Left ventricle myocardium inferior (tissue), 1 donor: ENCODE measurements at places on chromosomes 1 and 21.

DNA sequence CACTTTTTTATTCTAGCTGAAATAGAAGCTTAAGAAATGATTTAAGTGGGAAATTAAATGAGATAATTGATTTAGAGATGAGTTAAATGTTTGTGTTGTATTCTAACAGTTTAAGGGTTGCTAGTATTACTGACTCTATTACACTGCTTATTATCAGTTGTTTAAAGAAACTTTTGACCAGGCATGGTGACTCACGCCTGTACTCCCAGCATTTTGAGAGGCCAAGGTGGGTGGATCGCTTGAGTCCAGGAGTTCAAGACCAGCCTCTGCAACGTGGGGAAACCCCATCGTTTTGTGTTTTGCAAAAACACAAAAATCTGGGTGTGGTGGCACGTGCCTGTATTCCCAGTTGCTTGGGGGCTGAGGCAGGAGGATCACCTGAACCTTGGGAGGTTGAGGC, 14.2 kb downstream of the CLIC4 start:
- DNase-seq: no peak

DNA sequence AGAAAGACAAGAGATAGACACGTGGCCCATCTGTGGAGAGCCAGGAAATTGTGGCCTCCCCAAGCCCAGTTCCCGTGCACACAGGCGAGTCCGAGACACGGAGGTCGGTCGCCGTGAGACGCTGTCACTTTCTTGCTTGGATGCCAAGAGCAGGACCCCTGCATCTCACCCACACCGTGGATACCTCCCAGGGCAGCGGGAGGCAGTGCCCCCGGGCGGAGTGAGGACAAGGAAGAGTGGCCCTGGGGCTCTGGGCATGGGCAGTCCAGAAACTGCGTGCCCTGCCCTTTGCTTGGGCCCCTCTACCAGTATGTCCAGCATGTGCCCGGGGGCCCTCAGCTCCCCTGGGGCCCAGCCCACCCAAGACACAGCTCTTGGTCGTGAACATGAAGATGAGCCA, 24.7 kb upstream of the ARHGEF16 start:
- DNase-seq: no peak

DNA sequence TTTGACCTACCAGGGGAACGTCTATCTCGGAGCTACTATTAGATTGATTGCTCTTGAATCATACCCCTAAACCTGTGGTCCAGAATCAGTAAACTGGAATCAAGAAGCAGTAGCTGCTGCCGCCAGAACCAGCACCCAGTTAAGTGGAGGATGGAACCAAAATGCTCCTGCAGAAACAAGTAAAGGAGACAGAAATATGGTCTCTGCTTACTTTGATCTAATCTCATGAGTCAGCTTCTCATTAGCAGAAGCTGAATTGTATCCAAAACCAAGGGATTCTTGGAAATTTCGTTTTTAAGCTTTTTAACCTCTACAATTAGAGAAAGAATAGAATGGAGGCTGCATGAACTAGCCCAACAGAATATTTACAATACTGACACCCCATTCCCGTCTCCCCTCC, 42.6 kb upstream of the PIGV start:
- no peak for DNase-seq

DNA sequence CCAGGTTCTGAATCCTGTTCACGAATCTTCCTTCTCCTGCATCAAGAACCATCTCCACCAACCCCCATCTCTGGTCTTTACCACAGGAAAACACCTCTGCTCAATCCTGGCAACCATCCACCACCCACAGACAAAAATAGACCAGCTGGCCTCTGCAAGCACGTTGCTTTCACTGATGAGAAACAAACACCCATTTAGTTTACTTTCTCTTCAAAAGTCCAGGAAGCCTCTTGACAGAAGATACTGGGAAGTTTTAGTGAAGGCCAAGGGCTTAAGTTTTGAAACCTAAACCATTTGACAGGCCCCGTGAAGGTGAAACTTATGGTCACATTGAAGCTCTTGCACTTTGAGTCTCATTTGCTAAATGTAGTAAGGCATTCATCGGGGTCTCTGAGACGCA, 122.6 kb upstream of the PPP2R5A start:
- DNase-seq: peak; percentile 48

DNA sequence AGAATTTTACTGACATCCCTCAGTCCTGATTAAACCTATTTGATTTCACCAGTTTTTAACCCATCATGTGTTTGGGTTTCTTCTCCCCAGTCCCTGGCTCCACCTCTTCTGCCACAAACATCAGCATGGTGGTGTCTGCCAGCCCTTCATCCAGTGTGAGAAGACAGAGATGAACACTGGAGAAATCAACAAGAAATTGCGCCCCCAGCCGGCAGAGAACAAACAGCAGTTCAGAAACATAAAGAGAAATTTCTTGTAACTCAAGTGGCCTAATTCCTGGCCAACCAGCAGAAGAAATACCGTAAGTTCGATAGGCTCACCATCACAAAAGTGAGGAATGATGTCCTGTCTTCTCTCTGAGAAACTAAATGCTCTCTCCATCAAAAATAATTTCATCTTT, 18.3 kb downstream of the S100A11 start:
- DNase-seq: no peak

GRCh38 chr21:21845901-21846300, 847.7 kb downstream of the NCAM2 start:
- no peak for DNase-seq

- no peak for DNase-seq
Measured at GRCh38 chr1:57916041-57916440, 492.2 kb upstream of the DAB1 start.

DNA sequence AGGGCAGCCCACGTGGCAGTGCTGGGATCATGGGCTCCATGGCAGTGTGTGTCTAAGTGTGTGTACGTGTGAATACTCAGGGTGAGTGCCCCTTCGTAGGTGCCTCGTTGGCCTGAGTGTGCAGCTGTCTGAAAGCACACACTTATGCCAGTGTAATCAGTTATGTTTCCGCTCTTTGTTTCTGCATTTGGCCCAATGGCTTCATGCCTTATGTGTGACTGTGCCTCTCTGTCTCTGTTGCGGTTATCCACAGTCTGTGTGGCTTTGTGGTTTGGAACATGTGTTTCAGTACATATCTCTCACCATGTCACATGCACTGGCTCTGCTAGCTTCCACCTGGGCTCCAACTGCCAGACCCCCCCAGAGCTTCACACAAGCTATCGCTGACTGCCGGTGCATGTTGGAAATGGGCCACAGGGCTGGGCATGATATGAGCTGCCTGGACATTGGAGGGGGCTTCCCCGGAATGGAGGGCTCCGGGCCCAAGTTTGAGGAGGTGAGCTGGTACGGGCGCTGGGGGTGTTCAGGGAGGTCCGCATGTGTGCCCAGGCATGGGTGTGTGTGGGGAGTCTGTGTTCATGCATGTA, 70.3 kb upstream of the TINAGL1 start:
- no peak for DNase-seq

DNA sequence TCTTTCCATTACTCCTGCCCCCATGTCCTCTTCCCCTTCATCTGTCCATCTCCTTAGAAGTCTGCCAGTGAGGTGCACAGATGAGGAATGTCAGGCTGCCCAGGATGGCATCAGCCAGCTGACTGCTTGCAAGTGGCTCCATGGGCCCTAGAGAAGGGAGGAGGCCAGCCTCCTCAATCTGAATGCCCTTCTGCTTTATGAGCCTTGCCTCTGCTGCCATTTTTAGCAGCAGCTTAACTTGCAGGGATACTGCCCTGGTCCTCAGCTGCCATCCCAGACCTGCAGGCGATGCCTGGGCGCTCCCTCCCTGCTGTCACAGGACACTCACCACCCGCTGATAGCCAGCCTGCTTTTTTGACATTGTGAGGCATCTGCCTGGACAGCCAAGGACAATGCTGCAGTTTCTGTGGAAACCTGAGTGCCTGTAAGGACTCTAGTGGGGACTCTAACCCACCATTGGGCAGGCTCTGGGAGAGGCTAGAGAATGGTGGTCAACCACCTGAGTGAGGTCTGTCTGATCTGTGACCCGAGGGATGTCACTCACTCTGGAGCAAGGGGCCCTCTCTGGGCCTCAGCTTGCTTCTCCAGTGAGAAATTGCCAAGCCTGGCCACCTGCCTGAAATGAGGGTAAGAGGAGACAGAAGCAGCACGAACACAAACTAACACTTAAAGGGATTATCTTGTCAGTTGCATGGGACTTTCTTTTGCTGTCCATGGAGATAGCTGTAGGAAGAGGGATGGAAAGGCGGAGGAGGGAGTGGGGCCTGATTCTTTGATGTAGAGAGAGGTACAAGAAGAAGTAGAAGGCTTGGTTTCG, 185.0 kb downstream of the MIS18A start:
- no peak for DNase-seq

DNA sequence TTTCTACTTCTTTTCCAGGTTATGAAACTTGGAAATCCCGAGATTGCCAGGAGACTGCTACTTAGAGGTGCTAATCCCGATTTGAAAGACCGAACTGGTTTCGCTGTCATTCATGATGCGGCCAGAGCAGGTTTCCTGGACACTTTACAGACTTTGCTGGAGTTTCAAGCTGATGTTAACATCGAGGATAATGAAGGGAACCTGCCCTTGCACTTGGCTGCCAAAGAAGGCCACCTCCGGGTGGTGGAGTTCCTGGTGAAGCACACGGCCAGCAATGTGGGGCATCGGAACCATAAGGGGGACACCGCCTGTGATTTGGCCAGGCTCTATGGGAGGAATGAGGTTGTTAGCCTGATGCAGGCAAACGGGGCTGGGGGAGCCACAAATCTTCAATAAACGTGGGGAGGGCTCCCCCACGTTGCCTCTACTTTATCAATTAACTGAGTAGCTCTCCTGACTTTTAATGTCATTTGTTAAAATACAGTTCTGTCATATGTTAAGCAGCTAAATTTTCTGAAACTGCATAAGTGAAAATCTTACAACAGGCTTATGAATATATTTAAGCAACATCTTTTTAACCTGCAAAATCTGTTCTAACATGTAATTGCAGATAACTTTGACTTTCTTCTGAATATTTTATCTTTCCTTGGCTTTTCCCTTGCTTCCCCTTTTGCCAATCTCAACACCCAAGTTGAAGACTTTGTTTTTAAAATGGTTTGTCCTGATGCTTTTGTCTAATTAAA, 4.0 kb downstream of the CDKN2C start:
- no peak for DNase-seq

GRCh38 chr1:94316836-94317789, 79.7 kb upstream of the ARHGAP29 start:
- DNase-seq: no peak

DNA sequence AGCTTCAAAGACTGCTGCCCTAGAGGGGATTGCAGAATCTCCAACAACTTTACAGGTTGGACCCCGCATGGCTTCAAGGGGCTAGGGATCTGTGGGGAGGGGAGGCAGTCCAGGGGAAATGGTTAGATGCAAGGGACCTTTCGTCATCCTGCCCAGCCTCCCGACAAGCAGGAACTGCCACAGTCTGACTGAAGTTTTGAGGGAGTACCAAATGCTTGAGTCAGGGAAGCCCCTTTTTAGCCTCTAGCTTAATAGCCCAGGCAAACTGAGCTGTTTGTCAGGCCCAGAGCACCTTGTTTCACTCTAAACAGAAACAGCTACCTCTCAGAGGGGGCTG, 1.1 kb downstream of the TOR3A start:
- no peak for DNase-seq

DNA sequence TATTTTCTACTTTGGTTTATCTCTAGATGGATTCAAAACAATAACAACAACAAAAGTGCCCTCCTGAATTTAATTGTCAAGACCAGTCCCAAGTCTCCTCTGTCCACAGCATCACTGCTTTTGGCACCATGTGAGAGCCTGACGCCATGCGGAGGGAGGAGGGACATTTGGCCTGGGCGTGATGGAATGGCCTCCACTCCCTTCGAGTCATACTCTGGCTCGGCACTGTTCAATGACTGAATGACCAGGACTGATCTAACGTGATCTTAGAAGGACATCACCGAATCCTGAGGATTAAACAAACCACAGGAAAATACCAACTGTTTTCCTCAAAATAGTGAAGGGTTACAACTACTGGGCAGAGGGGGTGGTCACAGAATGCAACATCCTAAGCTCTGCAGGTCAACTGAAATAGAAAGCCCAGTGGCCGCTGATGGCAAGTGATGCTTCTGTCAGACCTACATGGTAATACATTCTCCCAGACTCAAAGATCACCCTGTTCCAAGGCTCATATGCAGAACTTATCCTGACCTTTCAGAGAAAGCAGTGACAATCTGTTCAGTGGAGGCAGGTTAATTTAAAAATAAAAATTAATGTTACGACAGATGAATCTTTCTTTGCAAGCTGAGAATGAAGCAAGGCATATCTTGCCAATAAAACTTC, 19.1 kb downstream of the SRSF4 start:
- peak; percentile 35 for DNase-seq

DNA sequence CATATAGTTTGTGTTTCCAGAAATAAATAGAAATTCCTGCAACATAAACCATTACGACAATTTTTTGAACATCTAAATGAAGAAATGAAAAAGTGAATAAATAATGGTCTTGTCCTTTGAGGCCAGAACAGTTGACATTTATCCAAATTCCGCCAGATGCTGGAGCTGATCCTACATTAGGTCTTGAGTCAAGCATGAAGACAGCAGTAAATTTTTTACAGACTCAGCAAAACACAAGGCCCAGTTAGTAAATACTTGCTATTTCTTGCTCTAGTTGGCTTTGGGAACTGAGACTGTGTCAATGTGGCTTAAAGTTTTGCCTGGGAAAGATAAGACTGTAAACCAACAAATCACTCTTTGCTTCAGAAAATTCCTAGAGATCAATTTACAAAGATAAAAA, 540.1 kb upstream of the RGS18 start:
- no peak for DNase-seq

DNA sequence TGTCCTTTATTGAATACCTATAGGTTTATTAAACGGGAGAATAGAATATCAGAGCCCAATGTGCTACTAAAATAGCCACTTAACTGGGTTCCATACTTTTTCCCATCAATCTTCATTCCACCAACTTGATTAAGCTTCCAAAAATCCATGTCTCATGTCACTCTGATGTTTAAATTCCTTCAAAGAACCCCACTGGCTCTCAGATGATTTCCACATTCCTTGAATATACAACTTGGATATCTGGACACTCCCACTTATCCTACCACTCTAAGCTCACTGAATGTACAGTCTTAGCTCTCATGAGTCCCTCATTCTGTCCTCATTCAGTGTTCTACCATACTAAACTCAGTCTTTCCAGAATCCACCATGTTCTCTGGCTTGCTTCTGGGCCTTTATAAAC, 21.1 kb downstream of the COL11A1 start:
- DNase-seq: no peak

GRCh38 chr21:38621132-38621531, 122.9 kb upstream of the ERG start:
- no peak for DNase-seq

DNA sequence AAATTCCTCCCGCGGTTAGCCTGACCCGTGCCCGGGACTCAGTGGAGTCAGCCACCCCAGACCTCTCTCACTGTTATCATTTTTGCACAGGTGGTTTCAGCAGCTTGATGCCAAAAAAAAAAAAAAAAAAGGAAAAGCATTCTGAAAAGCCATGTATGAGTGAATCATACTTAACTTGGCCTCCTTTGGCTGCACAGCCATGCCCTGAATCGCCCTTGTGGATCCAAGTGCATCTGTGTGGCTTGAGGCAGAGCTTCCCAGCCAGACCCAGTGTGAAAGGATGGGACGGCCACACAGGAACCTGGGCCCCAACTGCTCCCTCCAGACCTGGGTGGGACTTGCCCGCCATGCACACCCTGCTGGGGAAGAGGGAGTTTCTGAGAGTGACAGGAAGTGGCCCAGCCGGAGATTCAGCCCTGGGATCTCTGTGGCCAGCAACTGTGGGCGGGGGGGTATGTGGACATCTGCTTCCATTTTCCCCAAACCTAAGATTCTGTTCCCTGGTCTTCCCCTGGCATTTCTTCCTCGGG, 8.6 kb downstream of the YBEY start:
- DNase-seq: peak; percentile 29
